ENCODE measurements at places on chromosomes 12 and 14.

DNA sequence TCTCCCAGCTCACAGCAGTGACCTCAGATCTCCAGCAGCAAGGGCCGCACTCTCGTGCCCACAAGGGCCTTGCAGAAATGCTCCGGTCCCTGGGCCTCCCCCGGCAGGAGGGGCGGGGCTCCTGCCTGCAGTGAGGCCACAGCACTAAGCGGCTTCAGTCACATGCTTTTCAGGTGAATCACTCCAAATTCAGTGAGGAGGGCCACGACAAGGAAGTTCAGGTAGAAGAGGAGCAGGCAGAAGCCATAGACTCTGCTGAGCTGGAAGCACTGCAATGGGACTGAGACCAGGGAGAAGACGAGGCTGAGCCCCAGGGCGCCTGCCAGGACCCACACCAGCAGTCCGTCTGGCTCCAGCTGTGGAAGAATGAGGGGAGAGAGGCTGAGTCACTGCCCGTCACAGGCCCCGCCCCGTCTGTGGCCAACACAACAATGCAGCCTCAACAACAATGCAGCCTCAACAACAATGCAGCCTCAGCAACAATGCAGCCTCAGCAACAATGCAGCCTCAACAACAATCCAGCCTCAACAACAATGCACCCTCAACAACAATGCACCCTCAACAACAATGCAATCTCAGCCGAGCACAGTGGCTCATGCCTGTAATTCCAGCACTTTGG is 35.2 kb downstream of the SLC8B1 start:
- DNase-seq = no peak

DNA sequence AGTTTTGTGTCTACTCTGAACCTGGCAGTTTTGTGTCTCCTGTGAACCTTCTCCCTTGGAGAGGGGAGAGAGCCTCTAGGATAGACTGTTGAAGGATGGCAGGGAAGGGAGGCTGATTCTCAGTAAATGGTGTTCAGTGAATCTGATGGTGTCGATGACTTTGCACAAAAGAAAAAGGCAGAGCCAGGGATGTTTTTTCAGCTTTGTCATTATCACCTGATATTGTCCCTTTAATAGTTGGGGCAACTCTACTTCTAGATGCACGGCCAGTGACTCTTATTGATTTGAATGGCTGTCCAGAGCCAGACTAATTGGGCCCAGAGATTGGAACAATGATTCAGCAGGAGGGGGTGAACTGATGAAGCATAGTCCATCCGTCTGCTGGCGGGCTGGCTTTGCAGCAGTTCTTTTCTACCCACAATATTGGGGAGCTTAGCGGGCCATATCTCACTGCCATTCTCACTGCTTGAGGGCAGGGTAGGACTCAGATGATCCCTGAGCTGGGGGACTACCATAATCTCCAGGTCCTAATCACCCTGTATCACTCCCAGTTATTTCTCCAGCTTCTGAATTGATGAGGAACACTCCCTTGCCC is 93.1 kb downstream of the ADCK1 start:
- no peak for DNase-seq

DNA sequence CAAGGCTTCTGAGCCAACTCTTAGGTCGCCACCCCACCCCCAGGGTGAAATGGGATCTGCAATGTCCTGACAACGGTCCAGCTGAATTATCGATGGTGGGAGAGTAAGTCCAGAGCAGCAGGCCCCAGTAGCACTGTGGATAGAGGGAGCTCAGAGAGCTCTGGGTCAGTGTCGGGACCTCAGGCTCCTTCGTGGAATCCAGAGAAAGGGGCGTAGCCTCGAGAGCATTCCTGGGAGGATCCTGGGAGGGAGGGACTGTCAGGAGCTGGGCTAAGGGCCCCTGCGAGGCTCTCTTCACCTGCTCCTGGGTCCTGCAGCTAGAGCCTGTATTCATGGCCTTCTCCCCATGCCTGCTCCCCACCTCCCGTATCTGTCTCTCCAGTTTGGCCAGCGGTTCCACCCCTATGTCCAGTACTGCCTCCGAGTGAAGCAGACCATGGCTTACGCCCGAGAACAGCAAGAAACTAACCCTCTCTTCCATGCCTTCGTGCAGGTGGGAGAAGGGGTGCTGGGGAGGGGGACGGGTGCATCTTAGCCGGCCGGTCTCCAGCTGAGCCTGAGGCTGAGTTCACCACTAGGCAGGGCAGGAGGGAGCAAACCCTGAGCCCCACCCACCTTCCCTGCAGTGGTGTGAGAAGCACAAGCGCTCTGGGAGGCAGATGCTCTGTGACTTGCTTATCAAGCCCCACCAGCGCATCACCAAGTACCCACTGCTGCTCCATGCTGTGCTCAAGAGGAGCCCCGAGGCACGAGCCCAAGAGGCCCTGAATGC is 6.6 kb downstream of the PLEKHG6 start:
- DNase-seq = no peak

DNA sequence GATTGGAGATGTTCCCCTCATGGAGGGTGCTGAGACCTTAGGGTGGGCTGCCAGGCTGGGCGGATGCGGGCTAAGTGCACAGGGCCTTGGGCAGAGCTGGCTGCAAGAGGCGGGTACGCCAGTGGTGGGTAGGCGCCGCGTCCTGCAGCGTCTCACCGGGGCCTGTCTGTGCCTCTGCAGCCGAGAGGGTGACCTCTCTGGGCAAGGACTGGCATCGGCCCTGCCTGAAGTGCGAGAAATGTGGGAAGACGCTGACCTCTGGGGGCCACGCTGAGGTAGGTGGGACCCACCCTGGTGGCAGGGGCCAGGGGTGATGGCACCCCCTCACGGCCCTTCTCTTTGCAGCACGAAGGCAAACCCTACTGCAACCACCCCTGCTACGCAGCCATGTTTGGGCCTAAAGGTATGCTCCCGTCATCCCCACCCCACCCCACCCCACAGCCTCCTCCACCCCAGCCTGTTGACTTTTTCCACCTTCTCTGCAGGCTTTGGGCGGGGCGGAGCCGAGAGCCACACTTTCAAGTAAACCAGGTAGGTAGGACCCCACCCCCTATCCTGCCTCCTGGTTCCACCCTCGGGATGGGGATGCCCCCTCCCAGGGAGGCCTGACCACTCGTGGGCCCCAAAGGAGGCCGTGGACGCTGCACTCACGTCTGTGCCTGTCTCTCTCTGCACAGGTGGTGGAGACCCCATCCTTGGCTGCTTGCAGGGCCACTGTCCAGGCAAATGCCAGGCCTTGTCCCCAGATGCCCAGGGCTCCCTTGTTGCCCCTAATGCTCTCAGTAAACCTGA is 1.5 kb downstream of the CRIP1 start:
- no peak for DNase-seq

GRCh38 chr12:16608946-16609539 is 3.1 kb upstream of the LMO3 start:
- DNase-seq = no peak

DNA sequence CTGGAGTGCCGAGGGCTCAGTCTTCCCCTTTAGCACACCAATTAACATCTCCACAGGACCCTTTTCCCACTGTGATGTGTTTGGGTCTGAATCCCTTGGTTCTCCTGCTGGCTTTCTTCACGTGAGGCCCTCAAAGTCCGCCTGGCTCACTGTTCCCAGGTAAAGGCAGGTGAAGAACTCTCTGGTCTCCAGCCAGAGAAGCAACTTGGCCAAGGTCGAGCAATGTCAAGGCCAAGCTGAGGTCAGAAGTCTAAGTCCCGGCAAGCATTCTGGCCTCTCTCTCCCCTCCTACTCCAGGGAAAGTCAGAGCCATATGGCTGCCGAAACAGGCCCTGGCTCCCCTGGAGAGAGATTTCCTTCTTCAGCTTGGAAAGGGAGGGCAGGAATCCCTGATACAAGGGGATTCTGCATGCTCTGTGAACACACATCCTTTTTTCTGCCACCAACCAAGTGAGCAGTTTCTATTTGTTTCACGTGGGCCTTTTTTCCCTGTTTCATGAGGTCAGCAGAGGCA is 61.4 kb upstream of the ESRRB start:
- DNase-seq = no peak

GRCh38 chr12:17283563-17283962 is 677.6 kb upstream of the LMO3 start:
- no peak for DNase-seq
